ENCODE measurements at places on chromosomes 3 and 15. TPM values are rescaled to one million over a fixed set of nuclear protein-coding genes. Genes with fewer than 3 reads are reported as not detected.

Gene C3orf20
- polyA plus RNA-seq: 0.25 TPM

Gene AGBL1
- polyA plus RNA-seq: 0.14 TPM

Gene LMAN1L
- polyA plus RNA-seq: not detected

Gene POC1A
- 9.0 TPM for polyA plus RNA-seq

Gene ECE2
- not detected for polyA plus RNA-seq

DNA sequence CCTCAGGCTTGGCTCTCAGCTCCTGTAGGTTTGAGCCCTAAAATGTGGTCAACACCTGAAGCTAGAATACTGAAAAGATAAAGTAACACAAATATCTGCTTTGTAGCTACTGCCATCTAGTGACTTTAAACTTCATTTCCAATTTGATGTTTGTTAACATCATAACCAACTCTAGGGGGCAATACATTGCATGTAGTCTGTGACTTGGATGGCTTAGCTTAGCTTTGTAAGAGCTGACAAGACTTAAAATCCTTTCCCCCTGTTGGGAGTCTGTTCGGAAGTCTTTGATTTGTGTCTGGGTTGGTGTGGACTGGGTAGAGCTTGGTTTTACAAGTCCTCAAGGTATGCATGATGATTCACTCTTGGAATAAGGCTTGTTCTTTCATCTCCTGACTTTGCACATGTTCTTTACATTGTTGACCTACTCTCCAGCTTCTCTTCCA lies 51.7 kb downstream of the SCN11A start:
- DNase-seq: peak; percentile 54

- DNase-seq: no peak
These were observed 130.0 kb upstream of the KCNMB2 start for GRCh38 chr3:178406206-178406605.

DNA sequence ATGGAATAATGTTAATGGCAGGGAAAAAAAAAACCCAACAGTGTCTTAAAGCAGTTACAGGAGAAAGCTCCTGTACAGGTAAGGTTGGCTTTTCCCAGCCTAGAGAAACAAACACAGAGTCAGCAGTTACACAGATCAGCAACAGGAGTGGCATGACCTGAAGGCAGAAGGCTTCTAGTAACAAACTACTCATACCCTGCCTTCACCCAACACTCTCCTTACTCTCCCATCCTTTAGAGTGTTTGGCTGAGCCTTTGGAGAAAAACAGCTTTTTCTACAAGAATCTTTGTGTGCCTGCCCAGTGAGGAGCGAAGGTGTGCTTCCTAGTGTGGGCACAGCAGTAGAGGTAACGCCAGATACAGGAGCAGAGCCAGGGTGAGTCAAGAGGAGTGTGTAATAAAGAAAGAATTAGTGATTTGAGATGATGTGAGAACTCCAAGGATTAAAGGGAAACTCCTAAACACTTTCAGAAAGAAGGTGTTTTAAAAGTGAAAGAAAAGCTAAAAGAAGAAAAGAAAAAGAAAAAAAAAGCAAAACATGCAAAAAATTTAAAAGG lies 152.7 kb downstream of the POLR2M start:
- no peak for DNase-seq

DNA sequence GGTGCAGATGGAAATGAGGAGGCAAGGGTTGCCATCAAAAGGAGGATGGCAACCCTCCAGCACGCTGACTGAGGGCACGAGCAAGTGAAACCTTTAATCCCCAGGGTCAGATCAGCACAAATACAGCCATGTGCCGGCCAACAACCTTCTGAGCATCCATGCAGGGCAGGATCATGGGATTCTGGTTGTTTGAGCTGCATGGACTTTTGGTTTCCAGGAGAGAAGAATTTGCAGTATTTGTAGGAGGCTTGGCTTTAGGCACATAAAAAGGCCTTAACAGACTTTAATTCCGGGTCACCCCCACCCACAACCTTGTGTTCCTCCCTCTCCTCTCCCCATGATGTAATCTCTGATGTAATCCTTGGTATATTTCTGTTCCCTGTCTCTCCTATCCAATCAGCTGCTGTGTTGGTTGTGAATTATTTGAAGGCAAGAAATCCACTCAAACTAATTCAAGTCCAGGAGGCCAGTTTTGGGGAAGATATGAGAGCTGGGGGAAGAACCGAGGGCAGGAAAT lies 254.3 kb downstream of the SHQ1 start:
- no peak for DNase-seq

DNA sequence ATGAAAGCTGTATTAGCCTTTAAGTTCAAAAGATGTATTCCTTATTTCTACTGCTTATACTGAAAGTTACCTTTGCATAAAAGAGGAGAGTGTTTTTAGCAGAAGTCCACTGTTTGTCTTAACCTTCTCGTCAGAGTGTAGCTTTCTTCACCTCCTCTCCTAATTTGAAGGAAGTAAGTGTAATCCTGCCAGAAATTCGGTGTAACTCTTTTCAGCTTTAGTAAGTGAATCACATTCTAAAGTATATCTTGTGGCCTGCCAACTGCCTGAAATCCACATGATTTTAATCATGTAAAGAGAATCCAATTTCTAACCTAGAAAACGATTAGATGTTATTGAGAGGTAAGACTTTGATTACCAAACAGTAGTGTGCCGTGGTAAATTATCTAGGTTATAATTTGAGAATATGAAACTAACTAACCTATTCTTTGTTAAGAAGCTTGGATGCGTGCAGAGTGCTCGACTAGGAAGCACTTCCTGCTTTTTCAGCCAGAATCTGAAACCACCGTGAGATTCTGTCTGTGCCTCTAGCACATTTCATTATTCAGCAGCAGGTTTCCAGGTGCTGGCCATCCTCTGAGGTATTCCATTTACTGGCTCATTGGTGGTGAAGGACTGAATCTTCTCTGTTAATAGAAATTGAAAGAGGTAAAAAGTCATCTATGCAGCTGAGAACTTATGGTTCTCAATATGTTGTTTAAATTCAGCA lies 7.5 kb downstream of the GYG1 start:
- DNase-seq: no peak

GRCh38 chr3:79032686-79033318 lies 735.0 kb downstream of the ROBO1 start:
- peak; percentile 58 for DNase-seq

- no peak for DNase-seq
These were observed 39.5 kb downstream of the KBTBD8 start for GRCh38 chr3:67037615-67038014.

- DNase-seq: peak; percentile 75
These were observed 134.1 kb upstream of the ARPP21 start for GRCh38 chr3:35505181-35505580.

GRCh38 chr15:60708684-60709083 lies 229.7 kb upstream of the ICE2 start:
- no peak for DNase-seq

GRCh38 chr15:39704689-39705088 lies 78.0 kb downstream of the FSIP1 start:
- no peak for DNase-seq

DNA sequence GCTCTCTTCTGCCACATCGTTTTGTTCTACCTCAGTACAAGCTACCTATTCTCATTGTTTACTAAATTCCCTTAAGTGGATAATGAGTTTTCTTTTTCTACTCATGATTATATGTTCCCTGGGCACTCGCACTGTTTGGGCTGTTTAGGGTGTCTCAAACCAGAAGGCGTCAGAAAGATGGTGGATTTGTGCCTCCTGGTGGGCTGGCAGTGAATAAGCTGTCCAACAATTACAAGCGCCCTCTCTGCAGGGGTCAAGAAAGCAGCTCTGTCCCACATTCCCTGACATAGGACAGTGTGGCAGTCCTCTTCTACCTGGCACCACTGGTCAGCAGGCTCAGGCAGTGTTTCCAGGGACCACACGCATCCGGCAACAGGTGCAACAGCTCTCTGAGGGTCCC lies 173.4 kb upstream of the PPP2R3A start:
- DNase-seq: no peak

- no peak for DNase-seq
These were observed 13.4 kb downstream of the STT3B start for GRCh38 chr3:31546162-31546561.

GRCh38 chr15:83365370-83365938 lies 81.0 kb upstream of the BNC1 start:
- peak; percentile 21 for DNase-seq

- DNase-seq: no peak
These were observed 46.3 kb downstream of the ARHGAP31 start for GRCh38 chr3:119340446-119340845.

DNA sequence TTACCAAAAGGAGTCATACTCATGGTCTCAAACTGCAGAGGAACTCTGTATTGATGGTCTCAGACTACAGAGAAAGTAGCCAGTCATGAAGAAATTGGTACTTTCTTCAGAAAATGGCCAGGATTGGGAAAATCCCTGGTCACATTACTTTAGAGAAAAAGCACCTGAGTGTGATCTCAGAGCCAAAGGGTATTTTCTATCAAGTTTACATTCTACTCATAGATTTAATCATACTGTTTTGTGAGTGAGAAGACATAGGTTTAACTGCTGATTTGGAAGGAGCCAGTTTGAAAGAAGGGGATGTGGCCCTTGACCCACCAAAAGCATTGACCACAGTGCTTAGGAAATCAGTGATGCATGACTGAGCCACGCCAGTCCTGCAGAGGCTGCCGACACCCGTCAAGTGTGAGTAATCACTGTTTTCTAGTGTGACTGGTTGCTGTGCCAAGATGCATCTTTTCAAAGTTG lies 203.6 kb downstream of the AKAP13 start:
- no peak for DNase-seq

- no peak for DNase-seq
These were observed 494.3 kb downstream of the SQOR start for GRCh38 chr15:46129145-46129544.

- DNase-seq: no peak
These were observed 22.0 kb downstream of the AADAC start for GRCh38 chr3:151835751-151836525.

GRCh38 chr3:21902956-21903355 lies 151.9 kb upstream of the ZNF385D start:
- no peak for DNase-seq

DNA sequence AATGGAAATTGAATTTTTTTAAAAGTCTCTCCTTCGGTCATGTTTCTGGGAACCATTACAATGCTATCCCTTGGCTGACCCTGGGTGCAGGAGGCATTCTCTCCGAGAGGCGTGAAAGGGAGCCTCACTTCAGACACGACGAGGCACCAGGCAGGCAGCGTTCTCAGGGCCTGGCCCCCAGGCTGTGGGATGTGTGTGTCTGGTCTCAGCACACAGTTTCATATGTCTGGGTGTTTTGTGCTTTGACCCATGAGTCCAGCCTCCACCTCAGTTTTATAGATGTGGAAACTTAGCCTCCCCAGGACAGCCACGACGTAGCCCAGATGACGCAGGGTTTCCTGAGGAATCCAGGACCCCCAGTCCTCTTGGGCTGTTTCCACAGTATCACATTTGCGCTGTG lies 34.0 kb downstream of the FGD5 start:
- peak; percentile 54 for DNase-seq

- no peak for DNase-seq
These were observed 483.4 kb downstream of the FOXP1 start for GRCh38 chr3:71099997-71100719.

Data from renal pelvis (tissue), 12 donors.